ENCODE measurements at places on chromosomes 4 and X. TPM values are rescaled to one million over a fixed set of nuclear protein-coding genes. Genes with fewer than 3 reads are reported as not detected.

KLHL5 gene
- 27.4 TPM for polyA plus RNA-seq

OCRL gene
- 10.7 TPM for polyA plus RNA-seq

DKC1 gene
- polyA plus RNA-seq = 22.8 TPM

GABRB1 gene
- polyA plus RNA-seq = 1.1 TPM

SYTL4 gene
- 41.3 TPM for polyA plus RNA-seq

RTL5 gene
- polyA plus RNA-seq = 10.4 TPM

FAM156A gene
- 38.3 TPM for polyA plus RNA-seq

SULT1B1 gene
- not detected for polyA plus RNA-seq

TAF7L gene
- polyA plus RNA-seq = 0.27 TPM

GLRB gene
- polyA plus RNA-seq = 2.6 TPM

L1CAM gene
- polyA plus RNA-seq = 1.4 TPM

AIMP1 gene
- polyA plus RNA-seq = 49.1 TPM

PABPC4L gene
- 2.3 TPM for polyA plus RNA-seq
